Activated CD8-positive, alpha-beta memory T cell treated with anti-CD3 and anti-CD28 coated beads, Interleukin-2, amount 50 U/mL, for 48 hours (primary cell): ENCODE measurements at places on chromosomes 2 and 18.
A peak's percentile ranks its signal among the peaks of the same experiment; 100 is the strongest.

DNA sequence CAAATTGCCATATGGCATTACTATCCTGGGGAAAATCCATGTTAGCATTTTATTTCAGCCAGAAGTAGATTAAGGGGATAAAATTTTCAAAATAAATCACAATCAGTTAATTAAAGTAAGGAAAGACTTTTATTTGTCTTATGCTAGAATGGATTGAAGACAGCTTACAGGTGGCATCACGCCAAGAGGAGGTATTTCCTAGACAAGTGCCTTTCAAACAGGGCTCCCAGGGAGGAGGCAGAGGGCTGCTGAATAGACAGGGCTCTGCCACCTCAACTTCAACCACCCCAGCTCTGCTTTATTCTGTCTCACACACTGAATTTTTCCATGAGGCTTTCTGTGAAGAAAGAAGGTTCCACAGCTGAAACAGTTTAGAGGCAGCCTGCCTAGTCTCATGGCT, 12.2 kb downstream of the CCDC68 start:
- no peak for DNase-seq

DNA sequence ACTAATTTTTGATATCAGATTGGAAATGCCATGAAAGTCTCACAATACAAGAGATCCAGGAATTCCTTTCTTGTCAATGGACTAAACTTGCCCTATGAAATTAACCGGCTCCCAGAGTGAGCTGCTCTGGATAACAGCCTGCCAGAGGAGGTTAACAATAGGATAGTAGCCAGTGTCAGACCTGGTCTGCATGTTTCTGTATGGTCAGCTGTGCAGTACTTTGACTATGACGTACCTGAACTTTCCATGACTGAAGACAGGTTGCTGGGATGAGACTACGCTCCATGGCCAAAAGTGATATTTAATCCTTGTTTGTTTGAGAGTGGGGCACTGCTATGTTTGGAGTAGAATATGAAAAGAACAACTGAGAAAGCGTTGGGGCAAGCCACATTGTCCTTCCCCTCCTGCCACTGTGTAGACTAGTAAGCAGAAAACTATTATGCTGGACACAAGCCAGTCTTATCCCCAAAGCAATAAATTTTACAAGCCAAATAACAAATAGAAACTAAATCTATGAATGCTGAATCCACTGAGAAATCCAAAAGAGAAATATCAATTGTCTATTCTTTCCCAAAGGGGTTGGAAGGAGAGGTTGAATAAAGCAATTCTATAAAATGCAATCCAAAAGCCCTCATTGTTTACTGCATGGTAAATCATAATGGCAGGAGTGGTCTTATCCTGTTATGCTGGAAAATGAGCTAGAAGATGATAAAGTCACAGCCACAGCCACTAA, 115.5 kb upstream of the CYP26B1 start:
- DNase-seq: no peak

DNA sequence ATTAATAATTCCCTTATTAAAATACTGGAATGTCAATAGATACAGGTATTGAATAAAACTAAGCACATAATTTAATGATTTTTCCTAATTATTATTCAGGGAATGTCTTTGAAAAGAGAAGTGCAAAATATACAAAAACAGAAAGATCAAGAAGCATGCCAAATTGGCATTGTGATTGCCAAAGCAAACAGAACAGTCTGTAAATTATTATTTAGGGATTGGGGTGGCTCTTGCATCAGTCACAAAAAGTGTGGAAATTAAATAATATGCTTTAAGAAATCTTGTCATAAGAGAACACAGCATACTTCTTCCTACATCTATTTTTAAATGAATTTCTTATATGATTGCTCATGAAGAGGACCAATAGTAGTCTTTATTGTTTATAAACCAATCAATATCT, 1211.9 kb downstream of the DPP10 start:
- no peak for DNase-seq

GRCh38 chr2:138997856-138998517, 217.8 kb upstream of the NXPH2 start:
- DNase-seq: no peak

DNA sequence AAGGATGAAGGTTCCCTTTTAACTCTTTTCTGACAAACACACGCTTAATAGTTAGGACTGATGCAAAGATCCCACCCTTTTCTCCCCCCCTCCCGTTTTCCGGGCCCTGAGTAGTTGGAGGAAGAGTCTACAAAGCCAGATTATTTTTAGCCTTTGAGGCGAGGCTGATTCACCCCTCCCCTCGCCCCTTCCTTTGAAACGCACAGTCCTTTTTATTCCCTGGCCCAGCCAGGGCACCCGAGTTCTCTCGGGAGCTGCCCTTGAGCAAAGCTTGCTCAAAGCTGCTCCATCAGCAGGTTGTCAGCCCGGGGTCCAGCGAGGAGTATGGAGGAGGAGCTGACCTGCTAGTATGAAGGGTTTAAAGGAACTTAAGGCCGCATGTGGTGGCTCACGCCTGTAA, 47.1 kb upstream of the SPRED2 start:
- no peak for DNase-seq

DNA sequence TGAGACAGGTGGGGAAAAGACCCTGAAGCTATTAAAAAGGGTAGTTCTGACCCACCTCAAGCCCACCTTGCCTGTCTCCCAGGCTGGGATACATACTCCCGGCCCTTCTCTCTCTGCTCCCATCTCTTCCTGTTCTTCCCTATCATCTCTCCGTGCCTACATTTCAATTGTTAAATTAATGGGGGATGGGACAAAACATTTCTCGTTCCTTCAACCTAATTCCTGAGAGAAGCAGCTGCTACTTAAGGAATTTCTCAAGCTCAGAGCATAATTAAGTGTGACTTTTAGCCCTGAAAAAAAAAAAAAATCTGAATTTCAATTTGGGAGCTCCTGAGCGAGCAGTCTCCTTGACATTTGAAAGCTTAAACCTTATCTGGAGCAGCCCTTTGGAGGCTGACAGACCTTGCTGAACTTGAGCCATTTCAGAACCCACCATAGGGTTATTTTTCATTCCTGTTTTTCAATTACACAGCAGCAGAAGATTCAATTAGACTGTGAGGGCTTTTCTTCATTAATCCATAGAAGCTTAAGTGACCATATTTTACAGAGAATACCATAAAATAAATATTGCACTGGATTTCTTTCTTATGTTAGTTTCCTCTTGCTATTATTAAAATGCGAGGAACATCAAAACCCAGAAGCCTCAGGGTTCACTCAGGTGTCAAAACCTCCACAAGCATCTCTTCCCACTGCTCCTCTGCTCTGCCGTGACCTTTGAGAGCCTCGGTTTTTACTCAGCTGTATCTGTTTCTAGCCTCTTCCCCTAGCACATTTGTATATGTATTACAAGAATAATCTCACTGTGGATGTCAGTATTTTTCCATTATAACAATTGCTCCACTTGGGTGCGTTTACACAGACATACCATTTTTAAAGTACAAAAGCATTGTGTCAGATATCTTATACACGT, 125.7 kb downstream of the B3GNT2 start:
- no peak for DNase-seq

DNA sequence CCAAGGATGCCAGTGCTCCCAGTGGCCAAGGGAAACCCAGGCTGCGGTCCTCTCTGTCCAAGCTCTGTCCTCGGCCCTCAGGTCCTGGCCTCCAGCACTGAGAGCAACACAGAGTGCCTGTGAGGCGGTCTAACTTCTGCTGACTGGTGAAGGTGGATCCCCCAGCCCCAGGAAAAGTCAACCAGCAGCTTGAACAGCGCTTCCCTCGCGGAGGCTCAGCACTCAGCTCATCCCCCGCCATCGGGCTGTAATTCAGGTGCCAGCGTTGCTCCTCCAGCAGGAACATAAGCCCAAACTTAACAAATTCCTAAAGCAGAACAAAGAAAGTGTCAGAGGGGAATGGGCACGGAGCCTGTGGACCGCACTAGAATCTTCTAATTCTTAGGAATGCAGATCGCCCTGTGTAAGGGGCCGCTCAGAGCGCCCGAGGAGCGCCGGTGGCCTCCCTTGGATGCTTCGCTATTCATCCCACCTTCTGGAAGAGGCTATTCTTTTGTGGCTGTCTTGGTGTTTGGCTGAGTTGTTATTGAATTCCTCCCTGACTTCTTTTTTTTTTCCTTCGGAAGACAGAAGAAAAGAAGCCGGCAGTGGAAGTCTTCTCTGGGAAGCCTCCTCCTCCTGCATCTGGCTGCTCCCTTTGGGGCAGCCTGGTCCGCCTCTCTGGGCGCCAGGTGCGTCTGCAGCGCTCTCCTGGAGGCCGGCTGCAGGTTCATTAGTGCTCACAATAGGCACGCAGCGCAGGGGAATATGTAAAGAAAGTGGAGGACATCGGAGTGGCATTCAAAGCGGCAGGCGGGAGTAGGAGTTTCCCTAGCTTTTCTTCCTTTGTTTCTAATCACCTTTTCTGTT, 905.6 kb downstream of the TSN start:
- no peak for DNase-seq

GRCh38 chr18:25099895-25100294, 252.1 kb downstream of the ZNF521 start:
- DNase-seq: no peak

- no peak for DNase-seq
Observed at GRCh38 chr2:132991471-132992045, 321.6 kb upstream of the LYPD1 start.

- DNase-seq: no peak
Observed at GRCh38 chr18:8990276-8991031, 112.0 kb upstream of the NDUFV2 start.

DNA sequence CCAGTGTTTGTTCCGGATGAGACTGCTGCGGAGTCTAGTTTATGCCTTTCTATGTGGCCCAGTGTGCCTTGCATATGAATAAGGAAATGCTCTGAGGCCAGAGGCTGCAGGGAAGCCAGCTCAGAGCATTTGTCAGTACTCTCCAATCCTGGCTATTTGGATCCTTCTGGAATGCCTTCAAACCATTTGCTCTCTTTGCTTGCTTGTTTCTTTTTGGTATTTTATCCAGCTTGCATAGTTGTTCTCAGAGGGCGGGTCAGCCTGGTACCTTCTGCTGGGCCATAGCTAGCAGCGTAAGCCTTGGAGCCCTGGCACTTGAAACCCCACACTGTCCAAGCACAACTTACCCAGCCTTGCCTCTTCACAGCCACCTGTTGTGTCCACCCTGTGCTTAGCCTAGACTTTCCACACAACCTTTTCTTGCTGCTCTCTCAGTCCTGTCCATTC, 20.5 kb downstream of the CENPO start:
- DNase-seq: no peak

DNA sequence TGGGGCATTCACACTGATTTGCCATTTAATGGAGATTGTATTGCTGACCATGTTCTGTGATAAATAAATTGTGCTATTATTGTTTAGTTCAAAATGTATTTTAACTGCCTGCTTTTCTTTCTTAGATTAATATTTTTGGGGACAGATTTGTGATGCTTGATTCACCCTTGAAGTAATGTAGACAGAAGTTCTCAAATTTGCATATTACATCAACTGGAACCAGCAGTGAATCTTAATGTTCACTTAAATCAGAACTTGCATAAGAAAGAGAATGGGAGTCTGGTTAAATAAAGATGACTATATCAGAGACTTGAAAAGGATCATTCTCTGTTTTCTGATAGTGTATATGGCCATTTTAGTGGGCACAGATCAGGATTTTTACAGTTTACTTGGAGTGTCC, 1.8 kb downstream of the DNAJC10 start:
- DNase-seq: no peak

DNA sequence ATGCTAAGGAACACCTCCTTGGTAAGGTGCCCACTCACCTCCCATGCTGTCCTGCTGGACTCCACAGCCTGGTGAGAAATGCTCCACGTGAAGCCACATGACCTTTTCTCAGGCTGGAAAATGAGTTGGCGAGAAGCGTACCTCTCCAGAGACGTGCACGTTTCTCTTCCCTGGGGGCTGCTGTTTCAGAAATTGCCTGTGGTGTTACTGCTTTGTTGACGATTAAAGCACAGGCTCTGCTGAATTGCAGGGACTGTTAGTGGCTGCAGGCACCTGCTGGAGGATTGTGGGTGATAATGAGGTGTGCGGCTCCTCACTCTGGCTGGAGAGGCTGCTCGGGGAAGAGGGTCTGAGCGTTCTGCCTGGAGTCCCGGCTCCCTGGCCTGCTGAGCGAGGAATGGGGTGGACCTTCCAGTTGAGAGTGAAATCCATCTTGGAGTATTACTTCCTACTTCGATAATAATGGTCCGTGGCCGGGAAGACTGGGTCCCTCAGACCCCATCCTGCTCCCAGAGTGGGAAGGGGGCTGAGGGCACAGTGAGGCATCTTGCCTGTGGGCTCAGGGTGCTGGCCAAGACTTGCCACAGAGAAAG, 199.3 kb upstream of the HDAC4 start:
- peak; percentile 35 for DNase-seq

DNA sequence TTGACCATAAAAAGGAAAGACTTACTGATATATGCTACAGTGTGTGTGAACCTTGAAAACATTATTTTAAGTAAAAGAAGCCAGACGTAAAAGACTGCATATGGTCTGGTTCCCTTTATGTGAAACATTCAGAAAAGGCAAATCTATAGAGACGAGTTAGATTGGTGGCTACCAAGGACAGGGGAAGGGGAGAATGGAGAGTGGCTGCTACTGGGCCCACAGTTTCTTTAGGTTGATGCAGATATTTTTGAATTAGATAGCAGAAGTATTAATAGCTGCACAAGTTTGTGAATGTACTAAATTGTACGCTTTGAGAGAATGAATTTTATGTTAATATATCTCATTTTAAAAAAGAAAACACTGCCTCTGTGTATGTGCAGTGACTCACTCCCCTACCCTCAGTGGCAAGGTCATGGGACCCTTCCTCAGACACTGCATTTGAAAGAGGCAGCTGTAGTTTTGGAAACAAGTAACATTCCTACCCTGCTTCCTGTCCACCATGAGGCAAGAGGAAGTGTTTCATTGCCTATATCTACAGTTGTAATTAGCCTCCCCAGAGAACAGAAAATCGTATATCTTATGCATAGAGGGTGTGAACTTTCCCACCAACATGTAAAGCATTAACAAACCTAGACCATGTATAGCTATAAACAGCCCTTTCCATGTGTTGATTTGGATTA, 29.8 kb upstream of the ARMC9 start:
- DNase-seq: no peak

GRCh38 chr2:33030326-33030725, 83.6 kb downstream of the LTBP1 start:
- no peak for DNase-seq

DNA sequence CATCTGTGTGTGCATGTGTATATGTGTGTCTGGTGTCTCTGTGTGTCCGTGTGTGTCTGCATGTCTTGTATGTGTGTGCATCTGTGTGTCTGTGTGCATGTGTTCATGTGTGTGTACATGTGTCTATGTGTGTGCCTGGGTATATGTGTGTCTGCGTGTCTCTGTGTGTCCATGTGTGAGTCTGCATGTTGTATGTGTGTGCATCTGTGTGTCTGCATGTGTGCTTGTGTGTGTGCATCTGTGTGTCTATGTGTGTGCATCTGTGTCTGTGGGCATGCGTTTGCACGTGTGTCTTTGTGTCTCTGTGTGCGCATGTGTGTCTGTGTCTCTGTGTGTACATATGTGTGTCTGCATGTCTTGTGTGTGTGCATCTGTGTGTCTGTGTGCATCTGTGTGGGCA, 207.7 kb downstream of the TNS1 start:
- peak; percentile 17 for DNase-seq

DNA sequence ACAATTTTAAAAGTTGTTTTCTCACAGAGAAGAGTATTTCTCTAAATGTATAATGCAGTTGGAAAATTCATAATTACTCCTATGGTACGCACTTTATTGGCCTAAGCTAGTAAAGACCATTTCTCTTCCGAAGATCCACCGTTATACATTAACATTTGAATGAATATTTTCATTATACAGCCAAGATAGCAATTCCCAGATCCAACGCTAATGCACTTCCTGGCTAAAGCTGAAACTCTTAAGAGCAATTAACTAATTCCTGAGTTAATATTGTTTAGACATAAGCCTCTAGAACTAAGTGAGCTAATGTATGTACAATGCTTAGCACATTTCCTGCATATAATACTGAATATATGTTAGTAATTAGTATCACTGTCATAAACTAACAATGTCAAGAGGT, 56.2 kb downstream of the PDK1 start:
- no peak for DNase-seq
